Hepatocyte (in vitro differentiated cells): ENCODE measurements at places on chromosomes 7 and 10. TPM values are rescaled to one million over a fixed set of nuclear protein-coding genes. Genes with fewer than 3 reads are reported as not detected.

TMEM229A gene
- polyA plus RNA-seq: 0.35 TPM in 1 of 2 replicates, not detected in the other

ZNF479 gene
- not detected in 2 replicates for polyA plus RNA-seq

HTRA1 gene
- polyA plus RNA-seq: 160 and 173 TPM in 2 replicates

APBB1IP gene
- polyA plus RNA-seq: 1.8 and 2.0 TPM in 2 replicates

SPDYE16 gene
- 1.1 and 1.5 TPM in 2 replicates for polyA plus RNA-seq

DHTKD1 gene
- polyA plus RNA-seq: 11.7 and 23.8 TPM in 2 replicates

PPP1R3C gene
- 9.6 and 20.2 TPM in 2 replicates for polyA plus RNA-seq

ZNF425 gene
- 3.3 and 4.2 TPM in 2 replicates for polyA plus RNA-seq

ASB10 gene
- polyA plus RNA-seq: not detected in 2 replicates

WDR86 gene
- 12.4 and 19.1 TPM in 2 replicates for polyA plus RNA-seq

MDH2 gene
- 236 and 252 TPM in 2 replicates for polyA plus RNA-seq

SPDYE18 gene
- 0.61 and 0.69 TPM in 2 replicates for polyA plus RNA-seq

CCDC186 gene
- 14.9 and 18.8 TPM in 2 replicates for polyA plus RNA-seq

DCLRE1A gene
- polyA plus RNA-seq: 3.0 and 4.2 TPM in 2 replicates

IGF2BP3 gene
- polyA plus RNA-seq: 28.9 and 31.1 TPM in 2 replicates

SFMBT2 gene
- 1.1 and 2.3 TPM in 2 replicates for polyA plus RNA-seq

FRAT2 gene
- 29.4 and 30.4 TPM in 2 replicates for polyA plus RNA-seq

FAM13C gene
- polyA plus RNA-seq: 0.73 and 2.2 TPM in 2 replicates

CXCL12 gene
- polyA plus RNA-seq: 11.1 and 13.2 TPM in 2 replicates

FXYD4 gene
- polyA plus RNA-seq: 0.19 and 4.8 TPM in 2 replicates

NUDCD3 gene
- 42.6 and 54.7 TPM in 2 replicates for polyA plus RNA-seq

MYOF gene
- 16.6 and 28.0 TPM in 2 replicates for polyA plus RNA-seq

FZD1 gene
- 7.3 and 8.0 TPM in 2 replicates for polyA plus RNA-seq

MAPK8 gene
- 18.2 and 20.9 TPM in 2 replicates for polyA plus RNA-seq
